ENCODE measurements at places on chromosomes 1 and 21.

DNA sequence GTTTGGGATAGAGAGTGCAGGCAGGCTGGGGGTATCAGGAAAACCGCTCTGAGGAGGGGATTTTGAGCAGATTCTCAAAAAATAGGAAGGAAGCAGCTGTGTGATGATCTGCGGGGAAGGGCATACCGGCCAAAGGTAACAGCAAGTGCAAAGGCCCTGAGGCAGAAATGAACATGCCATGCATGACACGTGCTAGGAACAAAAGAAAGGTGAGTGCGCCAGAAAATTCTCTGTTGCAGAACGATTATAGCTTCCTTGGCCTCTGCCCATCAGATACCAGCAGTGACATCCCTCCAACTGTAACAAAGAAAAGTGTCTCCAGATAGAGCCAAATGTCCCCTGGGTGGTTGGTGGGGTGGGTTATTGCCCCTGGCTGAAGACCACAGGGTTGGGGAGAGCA, 37.0 kb upstream of the FAM131C start:
- no peak for DNase-seq

GRCh38 chr1:89890085-89890752, 69.4 kb downstream of the LRRC8D start:
- DNase-seq, result no peak

DNA sequence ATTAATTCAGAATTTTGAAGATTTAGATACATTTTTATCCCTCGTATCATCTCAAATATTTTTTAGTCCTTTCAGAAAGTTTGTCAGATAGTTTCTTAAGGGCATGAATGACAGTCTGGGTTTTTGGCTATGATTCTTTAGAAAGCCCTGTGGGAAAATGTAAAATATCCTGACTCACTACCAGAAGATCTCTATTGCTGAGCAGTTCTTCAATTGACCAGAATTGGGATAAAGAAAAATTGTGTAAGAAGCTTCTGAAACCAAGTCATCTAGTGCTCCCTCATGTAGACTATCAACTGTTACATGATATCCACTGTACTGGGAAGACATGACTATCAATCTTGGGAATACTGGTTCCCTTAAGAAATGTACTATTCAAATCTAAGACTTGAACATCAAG, 608.3 kb upstream of the CHRM3 start:
- no peak for DNase-seq

DNA sequence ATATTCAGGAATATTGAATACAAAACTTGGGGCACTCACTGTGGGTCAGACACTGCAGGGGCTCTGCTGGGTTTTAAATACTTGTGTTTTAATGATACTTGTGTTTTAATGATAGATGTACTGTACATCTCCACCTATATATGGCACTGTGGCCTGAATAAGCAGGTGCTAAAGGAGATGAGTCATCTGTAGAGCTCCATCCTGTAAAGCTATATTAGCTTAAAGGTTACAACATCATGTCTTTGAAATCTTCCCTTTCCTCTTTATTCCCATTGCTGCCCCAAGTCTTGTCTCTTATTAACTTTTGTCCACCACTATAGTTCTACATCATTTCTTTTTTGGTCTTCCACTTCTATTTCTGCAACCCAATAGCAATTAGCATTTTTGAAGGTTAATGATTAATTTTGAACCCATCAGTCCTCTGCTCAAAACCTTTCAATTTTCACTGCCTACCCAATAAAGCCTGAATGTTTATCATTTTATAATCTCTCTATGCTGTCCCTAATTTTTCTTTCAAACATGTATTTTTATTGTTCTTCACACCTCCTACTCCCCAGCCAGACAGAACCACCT, 113.3 kb upstream of the PTGFR start:
- DNase-seq, result no peak

DNA sequence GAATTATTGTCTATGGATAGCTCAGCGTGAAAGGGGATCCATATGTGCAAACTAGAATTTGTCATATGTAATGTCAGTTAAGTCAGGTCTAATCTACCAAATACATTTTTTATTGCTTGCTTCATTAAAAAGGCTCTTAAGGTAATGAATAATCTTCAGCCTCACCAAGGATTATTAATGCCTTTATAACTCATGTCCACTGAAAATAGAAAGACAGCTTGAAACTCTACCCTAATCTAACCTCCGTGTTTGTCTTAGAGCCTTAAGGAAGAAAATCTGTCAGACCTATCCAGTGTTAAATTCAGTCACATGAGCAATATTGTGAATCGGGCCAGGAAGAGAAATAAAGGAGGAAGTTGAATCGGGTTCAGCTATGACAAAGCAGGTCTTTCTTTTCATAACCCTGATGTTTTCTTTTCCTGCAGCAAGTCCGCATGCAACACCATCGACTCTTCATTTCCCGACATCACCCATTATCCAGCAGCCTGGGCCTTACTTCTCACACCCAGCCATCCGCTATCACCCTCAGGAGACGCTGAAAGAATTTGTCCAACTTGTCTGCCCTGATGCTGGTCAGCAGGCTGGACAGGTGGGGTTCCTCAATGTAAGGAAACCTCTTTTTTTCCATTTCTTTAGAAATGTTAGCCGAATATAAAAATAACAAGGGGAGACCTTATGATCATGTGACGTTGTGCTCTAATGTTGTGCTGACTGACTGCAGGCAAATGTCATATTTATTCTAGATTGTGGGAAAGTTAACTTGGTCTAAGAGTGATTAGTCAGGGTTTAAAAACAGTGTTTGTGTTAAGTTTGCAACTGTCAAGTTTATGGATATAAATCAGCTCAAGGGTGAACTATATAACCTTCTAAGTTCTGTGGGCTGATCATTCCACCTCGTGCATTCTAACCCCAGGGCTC, 321.0 kb downstream of the TM2D1 start:
- no peak for DNase-seq

- no peak for DNase-seq
These were observed 43.2 kb upstream of the ZNF281 start for GRCh38 chr1:200452850-200453552.

- no peak for DNase-seq
These were observed 44.8 kb downstream of the GPR161 start for GRCh38 chr1:168091720-168092550.

GRCh38 chr1:213531369-213532310, 456.1 kb upstream of the PROX1 start:
- DNase-seq, result no peak

GRCh38 chr1:6554907-6555778, at the start of gene TAS1R1:
Gene TAS1R1, plus strand, starts transcription at chr1:6555307. Its CDS starts 67 bp downstream, at chr1:6555374.
- DNase-seq, result no peak

DNA sequence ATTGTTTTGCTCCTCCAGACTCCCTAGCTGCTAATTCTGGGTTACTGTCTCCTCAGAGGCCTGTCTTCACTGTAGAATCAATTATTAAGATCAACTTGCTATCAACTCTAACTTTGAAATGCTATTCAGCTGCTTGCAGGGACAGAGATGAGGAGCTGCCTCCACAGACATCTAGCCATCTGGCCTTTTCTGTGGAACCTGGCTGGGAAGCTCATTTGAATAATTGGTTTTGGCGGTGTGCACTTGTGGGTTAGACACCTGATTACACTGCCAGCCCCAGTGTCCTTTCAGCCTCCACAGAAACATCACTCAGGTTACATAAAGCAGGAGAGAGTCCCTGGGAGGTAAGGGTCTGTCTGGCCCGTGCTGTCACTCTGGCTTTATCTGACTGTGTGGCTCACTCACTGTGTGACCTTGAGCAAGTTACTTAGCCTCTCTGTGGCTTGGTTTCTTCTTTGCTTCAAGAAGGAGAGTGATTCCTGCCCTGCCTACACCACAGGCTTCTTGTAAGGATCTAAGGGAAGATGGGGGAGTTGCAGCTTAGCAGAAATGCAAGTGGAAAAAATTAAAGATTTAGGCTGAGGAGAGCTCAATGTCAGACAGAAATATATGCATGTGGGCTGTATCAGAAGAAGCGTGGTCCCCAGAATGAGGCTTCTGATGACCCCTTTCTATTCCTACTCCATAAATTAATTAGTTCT, 131.6 kb downstream of the BEND5 start:
- DNase-seq, result no peak

DNA sequence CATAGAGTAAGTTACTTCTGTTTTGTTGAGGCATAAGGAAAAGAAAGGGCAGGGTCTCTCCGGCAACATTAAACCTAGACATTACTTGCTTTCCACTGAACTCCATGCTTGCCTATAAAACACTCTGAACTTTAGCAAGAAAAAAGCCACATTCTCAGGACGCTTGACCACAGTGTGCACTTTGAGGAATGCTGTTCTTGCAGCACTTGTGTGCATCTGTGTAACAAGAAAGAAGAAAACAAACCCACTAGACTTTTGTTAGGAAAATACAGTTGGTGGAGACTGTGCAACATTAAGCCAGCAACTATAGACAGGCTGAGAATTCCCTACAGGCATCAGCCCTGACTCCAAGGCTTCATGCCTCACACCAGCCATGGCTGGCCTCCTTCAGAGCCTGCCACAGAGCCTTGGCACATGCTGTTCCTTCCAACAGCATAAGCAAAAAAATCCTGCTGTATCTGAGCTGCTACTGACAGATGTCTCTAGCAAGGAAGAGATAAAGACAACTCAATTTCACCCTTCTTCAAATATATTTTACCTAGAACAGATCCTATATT, 5.8 kb downstream of the PDZK1 start:
- no peak for DNase-seq

DNA sequence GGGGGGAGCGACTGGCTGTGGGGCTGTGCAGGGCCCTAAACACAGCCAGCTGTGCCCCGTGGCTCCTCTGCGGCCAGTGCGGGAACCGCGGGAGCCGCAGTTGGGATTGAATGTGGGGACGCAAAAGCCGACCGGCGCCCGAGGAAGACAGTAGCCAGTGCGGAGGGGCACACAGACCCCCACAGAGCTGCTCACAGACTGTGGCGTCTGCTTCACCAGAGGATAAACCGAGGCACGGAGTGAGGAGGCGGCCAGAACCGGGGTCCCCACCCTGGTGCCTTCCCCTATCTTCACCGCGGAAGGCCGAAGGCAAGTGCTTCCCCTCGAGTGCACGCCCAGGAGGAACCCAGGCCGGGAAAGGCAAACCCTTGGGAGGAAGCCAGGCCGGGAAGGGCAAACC, 8.7 kb upstream of the TMEM52 start:
- DNase-seq, result no peak

DNA sequence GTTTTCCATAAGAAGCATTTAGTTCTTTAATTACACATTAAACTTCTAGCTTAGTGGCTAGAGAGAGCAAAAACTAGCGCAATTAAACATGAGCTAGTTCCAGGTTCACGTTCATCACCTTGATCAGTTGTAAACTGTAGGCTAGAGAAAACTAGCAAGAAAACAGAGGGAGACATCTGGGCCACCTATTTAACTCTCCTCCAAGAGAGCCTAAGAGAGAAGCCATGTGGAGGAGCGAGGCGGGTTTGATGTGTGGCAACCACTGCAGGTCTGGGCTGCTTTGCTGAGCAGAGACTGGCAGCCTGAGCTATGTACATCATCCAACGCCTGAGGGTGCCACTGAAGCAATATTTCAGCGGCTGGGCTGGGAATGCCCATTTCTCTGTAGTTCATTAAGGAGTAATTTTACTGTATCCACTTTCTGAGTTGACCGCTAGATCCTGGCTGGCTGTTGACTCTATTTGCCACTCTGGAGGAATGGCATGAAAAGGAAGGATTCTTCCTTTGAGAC, 252.9 kb downstream of the DYRK1A start:
- DNase-seq, result no peak

- no peak for DNase-seq
These were observed 108.5 kb upstream of the SERTAD4 start for GRCh38 chr1:210123924-210124589.

GRCh38 chr1:224266105-224266914, 63.7 kb downstream of the NVL start:
- peak; percentile 20 for DNase-seq

GRCh38 chr21:37251294-37251634, 15.9 kb downstream of the VPS26C start:
- DNase-seq, result no peak

- DNase-seq, result no peak
These were observed 137.3 kb upstream of the SPAG17 start for GRCh38 chr1:118322331-118322730.

GRCh38 chr1:183636783-183637182, 1.2 kb upstream of the ARPC5 start:
- no peak for DNase-seq

All from activated CD4-positive, alpha-beta T cell treated with anti-CD3 and anti-CD28 coated beads, Interleukin-2, Interleukin-4, amounts not matched to agents 100 ng/mL and 50 ng/mL, durations not matched to agents 16 hours and 8 hours (primary cell).